ENCODE measurements at places on chromosomes 7 and 10.

DNA sequence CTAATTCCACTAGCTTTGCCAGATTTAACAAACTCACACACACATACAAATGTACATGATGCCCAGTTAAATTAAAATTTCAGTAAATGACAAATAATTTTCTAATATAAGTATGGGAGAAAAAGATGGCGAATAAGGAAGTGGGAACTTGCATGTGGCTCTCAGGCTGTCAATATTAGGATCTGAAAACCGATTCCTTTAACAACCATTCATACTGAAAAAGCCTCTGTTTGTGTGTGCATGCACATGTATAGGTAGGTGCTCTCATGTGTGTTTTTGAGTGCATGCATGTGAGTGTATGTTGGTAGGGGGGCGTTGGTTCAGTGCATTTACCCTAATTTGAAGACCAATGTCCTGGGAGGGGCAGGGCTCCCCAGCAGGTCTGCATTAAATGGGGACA, 125.3 kb downstream of the HTR7 start:
- DNase-seq, result no peak

GRCh38 chr7:150446288-150446938, 4.0 kb upstream of the GIMAP8 start:
- DNase-seq, result no peak

DNA sequence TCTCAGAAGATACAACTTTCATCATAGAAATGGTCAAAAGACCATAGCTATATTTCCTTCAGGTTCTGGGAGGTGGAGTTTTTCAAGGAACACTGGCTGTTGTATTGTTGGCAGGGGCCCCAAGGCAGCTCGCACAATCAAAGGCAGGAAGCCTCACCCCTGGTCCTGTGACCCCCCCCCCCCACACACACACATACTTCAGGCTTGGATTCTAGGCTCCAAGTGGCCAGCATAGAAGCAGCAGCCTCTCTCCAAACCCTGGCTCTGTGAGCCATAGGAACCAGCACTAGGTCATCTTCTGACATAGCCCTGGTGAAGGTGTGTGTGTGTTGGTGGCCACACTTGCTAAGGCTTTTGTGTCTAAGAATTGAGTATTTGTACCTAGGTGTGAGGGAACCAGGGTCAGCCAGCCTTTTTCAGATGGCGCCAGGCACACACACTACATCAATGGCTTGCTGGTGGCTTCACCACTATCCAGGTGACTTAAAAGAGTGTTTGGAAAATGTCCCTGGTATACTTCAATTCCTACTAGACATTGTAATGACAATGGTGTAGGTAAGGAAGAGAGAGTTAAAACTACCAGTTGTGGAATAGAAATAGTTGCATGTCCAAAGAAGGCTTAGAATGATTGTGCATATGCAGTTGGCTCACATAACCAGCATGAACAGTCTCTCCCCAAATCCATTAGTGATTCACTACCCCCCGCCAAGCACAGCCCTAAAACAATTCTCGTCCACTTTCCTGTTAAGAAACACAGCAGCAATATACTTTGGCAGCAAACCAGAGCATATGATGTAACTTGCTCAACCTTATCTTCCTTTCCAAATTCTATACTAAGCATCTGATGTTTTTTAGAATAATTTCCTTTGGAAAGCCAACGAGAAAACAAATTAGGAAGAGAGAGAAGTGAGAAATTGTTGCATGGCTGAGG, 91.3 kb downstream of the AVL9 start:
- DNase-seq, result no peak

DNA sequence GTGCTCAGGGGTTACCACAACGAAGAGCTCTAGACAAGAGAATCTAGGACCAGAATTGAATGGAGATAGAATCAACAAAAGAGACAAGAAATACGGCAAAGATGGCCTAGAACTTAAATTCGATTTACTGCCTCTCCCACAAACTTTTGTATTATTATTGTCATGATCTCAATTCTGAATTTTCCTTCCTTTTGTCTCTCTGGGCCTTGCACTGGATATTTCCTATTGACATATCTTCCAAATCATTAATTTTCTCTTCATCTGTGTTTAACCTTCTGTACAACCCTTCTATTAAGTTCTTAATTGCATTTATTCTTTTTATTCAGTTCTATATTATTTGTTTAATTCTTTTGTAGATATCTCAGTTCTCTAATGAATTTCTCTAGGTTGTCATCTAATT, 28.4 kb downstream of the VSTM4 start:
- DNase-seq, result no peak

DNA sequence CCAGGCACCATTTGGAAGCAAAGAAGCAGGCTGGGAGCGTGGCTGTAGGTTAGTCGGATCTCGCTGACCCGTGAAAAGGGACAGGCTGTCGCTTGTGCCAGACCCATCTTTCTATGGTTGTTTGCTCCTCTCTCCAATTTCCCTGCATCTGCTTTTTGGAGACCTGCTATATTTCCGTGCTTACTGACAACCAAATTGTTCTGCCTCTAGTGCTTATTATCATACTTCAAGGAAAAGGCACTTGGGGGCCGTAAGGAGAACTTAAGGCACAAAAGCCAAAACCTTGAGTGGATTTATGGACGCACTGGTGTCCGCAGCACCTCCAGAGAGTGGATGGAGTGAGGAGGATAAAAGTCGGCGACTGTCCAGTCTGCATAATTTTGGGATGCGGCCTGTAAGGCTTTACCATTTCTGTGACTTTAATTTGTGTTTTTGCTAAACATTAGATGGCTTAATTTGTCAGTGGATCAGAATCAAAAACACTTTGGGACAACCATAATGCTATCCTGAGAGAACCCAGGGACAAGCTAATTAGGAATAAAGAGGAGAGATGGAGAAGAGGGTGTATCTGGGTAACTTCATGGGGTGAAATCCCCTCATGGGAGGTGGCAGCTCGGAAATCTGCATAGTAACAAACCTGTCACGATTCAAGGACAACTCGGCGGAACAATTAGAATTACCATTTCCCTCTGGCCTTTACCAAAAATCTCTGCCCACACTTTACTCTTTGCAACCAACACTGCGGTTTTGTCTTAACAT, 206.7 kb downstream of the HDAC9 start:
- no peak for DNase-seq

DNA sequence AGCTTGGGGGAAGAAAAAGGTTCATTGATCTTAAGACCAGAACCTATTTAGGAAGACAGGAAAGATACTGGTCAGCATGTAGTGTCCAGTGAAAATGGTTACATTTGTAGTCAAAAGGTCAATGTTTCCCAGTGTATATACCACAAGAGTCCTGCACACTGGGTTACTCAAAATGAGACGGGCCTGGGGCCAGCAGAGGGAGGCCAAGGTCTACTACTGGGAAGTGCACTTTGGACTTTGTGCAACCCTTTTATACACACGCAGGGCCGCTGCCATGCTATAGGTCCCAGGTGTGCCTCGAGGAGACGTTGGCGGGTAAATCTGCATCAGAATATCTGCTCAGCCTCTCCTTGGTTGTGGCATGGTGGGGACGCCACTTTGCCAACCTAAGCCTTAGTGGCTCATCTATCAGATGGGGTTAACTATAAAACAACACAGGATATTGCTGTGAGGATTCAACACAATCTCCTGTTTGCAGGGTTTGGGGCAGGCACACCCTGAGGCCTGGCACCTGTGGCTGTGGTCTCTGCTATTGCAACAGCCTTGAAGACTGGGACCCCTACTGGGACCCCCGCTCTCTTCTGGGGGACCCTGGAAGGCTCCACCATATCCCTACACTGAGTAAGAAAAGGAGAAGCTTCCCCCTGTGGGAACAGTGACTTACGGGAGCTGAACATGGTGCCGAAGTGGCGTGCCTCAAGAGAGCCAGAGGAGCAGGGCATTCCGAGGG, 19.7 kb downstream of the CLRN3 start:
- DNase-seq, result no peak

- DNase-seq, result no peak
Observed at GRCh38 chr10:11504566-11505285, 106.7 kb downstream of the USP6NL start.

All from activated T-helper 1 cell treated with anti-CD3 and anti-CD28 coated beads, Interleukin-2, amount 50 U/mL, for 16 hours (primary cell).